ENCODE measurements at places on chromosomes 16 and 17.

- DNase-seq = no peak
Observed at GRCh38 chr17:56186222-56186786, 33.0 kb downstream of the ANKFN1 start.

DNA sequence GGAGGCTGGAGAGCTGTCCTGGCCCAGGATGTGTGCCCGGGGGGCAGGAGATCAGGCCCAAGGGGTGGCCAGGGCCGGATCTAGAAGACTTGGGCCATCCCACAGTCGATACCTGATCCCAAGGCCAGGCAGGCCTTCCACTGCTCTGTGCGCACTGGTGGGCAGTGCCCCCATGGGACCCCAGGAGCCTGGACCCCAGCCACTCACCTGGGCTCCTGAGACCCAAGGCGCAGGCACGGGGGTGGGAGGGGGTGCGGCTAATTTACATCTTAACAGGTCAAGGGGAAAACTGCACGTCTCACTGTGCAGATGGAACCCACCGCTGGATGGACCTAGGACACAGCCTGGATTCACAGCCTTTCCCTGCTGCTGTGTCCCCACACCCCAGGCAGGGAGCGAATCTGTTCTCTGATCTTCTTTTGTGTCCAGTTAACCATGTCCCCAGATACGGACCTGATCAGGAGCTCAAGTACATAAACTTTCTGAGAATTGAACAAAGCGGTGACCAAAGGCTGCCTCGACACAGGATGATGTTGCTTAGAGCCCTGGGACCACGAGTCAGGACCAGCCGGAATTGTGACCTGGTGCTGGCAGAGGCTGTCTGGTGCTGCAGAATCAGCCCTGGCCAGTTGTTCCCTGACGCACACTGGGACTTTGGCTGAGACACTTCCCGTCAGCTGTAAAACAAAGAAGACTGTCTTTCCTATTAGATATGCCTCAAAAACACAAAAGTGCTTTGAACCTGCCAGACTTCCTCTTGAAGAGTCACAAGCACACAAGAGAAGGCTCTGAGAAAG is 60.6 kb downstream of the TNFRSF13B start:
- no peak for DNase-seq

DNA sequence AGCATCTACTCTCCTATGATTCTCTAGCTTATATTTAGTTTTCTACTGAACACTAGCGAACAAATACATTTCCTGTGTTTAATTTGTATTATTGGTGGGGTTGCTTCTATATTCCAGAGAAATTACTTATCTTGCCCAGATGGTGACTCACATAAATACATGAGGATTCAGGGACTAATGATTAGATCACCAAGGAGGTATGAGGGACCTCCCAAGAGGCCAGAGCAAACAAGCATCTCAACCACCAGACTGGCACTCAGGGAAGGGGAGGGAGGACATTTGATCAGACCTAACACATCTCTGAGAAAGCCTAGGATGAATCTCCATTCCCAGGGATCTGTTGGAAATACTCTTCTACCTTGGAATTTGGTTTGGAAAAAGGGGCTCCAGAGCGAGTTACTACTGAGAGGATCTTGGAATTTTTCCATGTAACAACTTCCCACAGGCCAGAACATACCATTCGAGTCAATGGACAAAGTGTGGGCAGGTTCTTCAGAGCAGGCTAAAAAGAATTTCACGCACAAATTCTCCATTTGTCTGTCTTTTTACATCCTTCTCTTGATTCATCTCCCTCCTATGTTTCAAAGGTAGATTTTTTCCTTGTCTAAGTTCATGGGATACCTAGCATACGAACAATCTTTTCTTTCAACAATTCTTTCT is 262.6 kb upstream of the MYOCD start:
- DNase-seq = no peak

GRCh38 chr17:79498854-79499253 is 112.0 kb downstream of the RBFOX3 start:
- DNase-seq = no peak

DNA sequence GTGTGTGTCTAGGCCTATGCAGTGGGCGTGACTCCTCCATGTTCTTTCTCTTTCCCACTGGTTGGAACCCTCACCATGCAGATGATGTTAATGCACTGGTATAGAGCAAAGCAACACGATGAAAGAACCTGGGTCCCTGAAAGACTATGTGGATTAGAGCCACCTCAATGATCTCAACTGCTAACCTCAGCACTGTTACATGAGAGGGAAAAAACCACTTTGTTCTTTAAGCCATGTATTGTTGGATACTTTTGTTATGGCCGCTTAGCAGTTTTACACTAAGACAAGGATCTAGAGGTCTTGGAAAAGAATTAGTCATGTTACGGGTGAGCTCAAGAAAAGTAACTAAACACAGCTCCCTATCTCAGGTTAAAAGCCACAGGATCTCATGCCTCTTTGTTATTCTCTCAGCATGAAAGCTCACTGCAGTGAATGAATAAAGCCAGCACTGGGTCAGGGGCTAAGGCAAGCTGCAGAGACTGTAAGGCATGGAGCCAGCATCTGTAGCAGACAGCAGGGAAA is 56.6 kb upstream of the RBBP6 start:
- DNase-seq = no peak

- DNase-seq = no peak
Observed at GRCh38 chr17:33804401-33804800, 450.7 kb upstream of the CCL2 start.

DNA sequence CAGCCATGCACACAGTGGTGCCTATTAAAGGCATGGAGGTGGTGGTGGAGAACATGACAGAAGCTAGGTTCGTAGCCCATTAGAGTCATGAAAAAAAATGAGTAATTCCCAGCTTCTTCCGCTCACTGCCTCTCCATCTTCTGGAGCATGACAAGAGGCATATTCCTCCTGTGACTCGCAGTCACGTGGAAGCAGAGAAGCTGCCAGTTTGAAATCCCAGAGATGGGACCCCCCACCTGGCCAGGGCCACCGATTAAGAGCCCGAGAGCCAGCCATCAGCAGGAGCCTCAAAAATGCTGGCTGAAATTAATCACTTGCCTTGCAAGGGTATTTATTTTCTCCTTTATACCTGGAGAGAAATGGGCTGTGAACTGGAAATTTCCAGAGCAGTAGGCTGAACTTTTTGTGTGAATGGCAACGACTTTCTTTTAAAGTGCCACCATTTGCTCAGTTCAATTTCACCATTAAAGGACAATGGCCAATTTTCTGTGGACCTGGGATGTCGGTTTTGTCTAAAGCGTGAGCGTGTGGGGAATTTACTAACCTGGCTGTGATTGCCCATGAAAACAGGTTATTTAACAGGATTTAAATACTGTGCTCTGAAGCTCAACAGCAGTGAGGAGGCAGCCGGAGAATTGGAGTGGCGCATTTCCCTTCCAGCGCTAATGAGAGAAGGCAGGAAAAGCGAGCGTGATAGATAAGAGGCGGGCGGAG is 189.7 kb upstream of the SDK2 start:
- DNase-seq = no peak

GRCh38 chr17:39062846-39063680 is 88.4 kb downstream of the PLXDC1 start:
- no peak for DNase-seq

DNA sequence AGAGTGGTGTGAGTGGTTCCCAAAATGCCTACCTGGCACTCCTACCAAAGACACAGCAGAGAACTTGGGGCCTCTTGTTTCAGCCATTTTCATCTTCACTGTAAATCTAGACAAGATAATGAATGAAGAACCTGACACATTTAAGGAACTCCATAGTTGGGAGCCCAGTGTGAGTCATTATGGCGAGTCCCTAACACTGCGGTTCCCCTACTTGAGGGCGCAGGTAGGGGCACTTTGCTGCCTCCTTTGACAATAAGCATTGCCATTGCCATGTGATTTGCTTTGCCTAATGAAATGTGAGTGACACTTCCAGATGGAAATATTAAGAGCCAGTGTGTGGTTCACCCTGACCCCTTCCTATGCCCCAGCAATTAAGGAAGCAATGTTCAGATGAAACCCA is 517.6 kb downstream of the MAF start:
- no peak for DNase-seq

- no peak for DNase-seq
Observed at GRCh38 chr16:70724146-70725023, 38.5 kb upstream of the MTSS2 start.

- DNase-seq = no peak
Observed at GRCh38 chr17:32484041-32484461, 2.7 kb upstream of the CDK5R1 start.

- no peak for DNase-seq
Observed at GRCh38 chr17:75250009-75250471, 11.4 kb downstream of the GGA3 start.

DNA sequence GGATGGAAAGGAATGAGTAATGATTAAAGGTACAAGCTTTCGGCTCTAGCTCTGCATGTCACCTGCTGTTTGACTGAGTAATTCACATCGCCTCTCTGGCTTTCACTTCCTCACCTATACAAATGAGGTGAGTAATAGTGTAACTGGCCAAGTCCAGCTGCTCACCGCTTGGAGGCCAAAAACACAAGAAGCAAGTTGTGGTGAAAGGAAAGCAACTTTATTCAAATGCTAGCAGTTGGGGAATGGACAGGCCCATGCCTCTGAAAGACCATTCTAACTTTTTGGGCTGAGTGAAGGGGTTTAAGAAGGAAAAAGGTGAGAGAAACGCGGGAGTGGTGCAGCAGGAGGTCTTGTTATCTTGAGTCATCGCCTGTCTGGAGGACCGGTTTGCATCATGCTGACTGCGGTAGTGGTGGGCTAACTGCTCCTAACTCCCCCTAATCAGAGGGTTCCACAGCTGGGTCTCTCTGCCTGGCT is 45.7 kb upstream of the CSNK2A2 start:
- DNase-seq = no peak

GRCh38 chr17:42337442-42337841 is 49.1 kb downstream of the STAT5A start:
- no peak for DNase-seq

- DNase-seq = no peak
Observed at GRCh38 chr17:57569021-57569420, 176.1 kb downstream of the CCDC182 start.

GRCh38 chr16:53429221-53429943 is 4.9 kb upstream of the RBL2 start:
- no peak for DNase-seq

GRCh38 chr17:27609611-27610303 is 21.2 kb upstream of the LGALS9 start:
- DNase-seq = no peak

- DNase-seq = no peak
Observed at GRCh38 chr17:55683550-55684315, 38.9 kb downstream of the TMEM100 start.

GRCh38 chr16:77970371-77970770 is 52.0 kb upstream of the CLEC3A start:
- DNase-seq = no peak

DNA sequence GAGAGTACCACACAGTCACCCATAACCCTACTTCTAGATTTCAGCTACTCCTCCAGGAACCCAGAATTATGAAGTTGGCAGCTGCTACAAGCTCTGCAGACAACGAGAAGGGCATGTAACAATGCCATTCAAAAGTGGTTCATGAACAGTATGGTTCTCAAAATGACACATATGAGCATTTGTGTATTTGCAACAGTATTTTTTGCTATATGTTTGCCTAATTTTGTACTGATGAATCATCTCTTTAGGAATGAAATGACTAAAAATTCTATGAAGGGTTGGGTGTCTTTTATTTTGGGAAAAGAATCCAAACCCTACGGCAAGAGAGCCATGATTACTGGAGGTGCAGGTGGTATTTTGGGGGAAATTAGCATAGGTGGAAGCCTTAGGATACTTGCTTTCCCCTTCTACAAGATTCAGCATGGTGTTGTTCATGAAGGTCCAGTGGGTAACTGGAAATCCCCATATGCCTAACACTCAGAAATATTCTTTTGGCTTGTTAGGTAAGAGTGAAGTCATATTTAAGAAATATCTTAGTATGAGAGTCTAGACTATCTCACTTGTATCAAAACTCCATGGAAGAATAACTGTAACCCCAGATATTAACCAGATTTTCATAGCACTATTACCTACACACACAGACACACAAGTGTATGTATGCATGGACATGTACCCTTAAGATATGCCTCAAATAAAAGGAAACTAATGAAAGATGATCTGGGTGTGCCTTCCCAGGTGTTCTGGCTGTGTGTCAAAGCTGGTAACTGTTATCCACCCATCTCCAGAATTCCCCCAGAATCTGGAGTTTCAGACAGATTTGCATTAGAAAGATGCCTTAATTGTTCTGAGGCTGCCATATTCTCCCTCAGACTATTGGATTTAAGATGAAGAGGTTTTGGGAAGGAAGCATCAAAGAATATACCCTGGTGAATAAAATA is 688.2 kb upstream of the SOX9 start:
- no peak for DNase-seq

DNA sequence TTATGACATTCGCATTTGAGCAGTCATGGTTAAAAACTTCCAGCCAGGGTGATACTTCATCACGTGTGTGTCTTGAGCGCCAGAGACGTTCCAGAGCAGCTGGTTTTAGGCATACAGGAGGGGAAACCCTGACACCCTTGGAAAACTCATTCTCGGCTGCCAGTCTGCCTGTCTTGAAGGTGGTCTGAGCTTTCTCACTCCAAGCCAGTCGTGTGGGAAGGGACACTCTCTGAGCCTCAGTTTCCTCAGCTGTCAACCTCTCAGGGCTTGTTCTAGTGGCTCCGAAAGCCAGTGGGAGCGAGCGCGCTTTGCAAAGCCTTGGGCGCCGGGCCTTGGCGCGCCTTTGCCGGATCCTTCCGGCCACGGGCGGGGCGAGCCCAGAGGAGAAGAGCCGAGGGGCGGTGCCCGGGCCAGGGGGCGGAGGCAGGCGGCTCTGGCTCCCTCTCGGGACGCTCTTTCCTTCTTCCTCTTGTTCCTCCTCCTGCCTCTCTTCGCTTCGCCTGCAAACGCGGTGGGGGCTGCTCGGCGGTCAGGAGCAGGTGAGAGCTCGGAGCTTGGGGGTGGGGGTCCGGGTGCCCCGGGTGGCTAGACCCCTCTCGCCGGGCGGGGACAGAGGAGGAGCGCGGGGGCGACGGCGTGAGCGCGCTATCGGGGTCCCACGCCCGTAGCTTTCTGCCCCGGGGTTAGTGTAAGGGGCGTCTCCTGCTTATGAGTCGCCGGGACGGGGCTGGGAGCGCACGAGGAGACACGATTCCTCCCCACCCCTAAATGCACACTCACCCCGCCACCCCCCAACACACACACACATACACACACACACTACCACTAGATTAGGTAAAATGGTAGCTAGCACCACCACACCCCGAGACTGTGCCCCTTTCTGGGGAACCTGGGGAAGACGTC is at the start of gene LDAF1:
Gene LDAF1 (plus strand): TSS at position 467 of the 903 bp plus-strand sequence. CDS start 2,509 bp downstream, outside the sequence.
- DNase-seq = no peak

GRCh38 chr17:50767446-50767845 is at the start of gene ANKRD40CL:
ANKRD40CL (minus strand) TSS chr17:50767518; CDS start chr17:50766913, 605 bp downstream.
- DNase-seq = no peak

- DNase-seq = no peak
Observed at GRCh38 chr16:15993541-15993940, 44.1 kb downstream of the ABCC1 start.

GRCh38 chr16:1706386-1707192 is 594 bp downstream of the MAPK8IP3 start:
- no peak for DNase-seq
